ENCODE measurements at places on chromosomes 4 and X.
A peak's percentile ranks its signal among the peaks of the same experiment; 100 is the strongest.

- no peak for DNase-seq
Measured at GRCh38 chr4:40782876-40783275, 33.1 kb downstream of the NSUN7 start.

GRCh38 chrX:100895365-100896075, 21.4 kb upstream of the NOX1 start:
- peak; percentile 3 for DNase-seq

GRCh38 chr4:2875556-2875955, 31.9 kb downstream of the ADD1 start:
- DNase-seq = no peak

DNA sequence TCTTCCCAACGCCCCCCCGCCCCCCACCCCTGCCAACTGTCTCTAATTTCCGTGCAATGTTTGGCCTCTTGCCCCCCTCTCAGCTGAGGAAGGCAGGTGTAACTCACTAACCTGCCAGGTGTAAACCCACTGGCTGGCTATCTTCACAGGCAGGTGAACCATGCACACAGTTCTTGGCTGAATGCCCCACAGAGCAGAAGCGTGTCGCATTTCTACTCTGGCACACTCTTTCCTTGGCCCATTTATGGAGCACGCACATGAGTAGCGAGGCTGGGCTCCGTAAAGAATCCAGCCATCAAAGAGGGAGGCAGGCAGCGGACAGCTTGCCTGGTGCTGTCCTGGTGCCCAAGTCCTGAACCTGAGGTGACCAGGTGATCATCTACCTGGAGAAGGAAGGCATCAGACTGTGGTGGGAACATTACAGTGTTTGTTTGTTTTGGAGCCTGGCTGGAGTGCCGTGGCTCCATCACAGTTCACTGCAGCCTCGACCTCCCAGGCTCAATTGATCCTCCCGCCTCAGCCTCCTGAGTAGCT, 39.2 kb upstream of the CRMP1 start:
- no peak for DNase-seq

DNA sequence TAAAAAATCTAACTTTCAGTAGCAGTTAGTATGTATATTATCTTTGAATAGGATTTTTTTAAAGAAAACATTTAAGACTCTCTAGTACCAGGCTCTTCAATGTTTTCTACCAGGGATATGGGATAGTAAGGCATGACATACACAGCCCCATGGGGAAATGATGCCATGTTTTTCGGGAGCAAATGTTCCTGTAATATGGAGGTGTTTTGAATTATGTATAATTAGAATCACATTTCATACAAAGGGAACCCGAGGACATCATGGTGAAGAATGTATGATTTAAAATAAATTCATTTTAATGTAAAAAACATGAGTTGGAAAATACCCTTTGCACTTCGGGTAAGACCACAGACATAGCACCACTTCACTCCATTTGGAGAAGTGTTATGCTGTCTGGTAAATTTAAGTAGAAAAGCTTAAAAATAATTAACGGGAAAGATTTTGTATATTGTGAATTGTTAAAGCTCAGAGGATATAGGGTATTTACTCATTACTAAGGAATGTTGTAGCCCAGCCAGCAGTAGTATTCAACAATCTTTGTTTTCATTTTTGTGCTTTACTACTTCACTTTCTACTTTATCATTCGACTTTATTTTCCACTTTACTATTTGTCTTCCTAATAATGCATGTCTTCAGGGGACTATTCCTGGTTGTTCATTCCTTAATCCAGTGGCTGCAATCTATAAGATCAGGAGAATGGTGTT, 2050.7 kb downstream of the ARAP2 start:
- no peak for DNase-seq

DNA sequence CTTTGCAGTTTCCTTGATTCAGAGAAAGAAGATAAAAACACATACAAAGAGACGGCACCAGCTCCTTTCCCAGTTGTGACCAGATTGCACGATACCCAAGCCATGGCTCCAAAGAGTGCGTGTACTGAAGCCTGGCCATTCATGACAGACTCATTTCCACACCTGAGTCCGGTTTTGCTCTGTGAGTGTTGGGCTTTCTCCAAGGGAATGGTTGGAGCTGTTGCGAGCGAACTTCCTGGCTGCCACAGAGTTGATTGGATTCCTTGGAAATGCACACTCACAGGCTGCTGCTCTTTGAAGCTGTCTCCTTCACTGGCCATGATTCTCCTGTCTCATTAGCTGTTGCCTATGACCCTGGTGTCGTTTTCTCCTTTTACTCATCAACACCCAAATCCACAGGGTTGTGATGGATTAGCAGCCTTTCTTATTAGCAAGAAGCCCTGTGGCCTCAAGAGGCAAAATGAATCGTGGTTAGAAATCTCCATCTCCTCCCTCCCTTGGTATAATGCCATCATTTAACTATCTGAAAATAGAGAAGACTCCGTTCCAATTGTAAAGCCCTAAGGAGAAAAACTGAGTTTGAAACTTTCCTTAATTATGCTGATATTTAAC, 43.9 kb upstream of the BBS12 start:
- DNase-seq = no peak

DNA sequence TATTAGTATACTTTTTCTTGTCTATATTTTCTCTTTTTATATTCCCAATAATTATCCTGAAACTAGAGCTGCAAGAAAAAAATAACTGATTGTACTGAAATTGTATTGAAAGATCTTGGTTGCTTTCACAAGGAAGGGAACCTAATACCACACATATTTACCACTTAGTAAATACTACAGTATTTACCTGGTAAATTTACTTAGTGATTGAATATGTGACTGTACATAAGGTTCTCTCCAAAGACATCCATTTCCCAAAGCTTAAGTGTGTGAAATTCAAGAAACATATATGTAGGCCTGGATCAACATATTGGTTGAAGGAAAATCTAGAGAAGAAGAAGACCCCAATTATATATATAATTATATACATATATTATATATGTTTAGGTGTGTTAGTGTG, 1272.7 kb downstream of the C4orf33 start:
- no peak for DNase-seq

DNA sequence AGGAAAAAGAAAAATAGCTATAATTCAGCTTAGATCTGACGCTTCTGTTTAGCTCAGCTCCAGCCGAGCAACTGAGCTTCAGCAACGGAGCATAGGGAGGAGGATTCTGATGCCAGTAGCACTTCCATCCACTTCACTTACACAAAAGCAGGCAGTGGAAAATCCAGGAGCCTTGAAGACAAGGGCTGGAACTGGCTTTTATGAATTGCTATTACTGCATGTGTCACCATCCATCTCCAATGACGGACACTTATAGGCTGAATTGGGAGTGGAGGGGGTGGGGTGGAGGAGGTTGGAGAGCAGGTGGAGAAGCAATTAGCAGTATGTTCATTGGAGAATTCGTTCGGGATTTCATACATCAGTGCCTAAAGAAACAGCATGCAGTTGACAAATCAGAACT, 15.6 kb downstream of the ENOX2 start:
- no peak for DNase-seq

DNA sequence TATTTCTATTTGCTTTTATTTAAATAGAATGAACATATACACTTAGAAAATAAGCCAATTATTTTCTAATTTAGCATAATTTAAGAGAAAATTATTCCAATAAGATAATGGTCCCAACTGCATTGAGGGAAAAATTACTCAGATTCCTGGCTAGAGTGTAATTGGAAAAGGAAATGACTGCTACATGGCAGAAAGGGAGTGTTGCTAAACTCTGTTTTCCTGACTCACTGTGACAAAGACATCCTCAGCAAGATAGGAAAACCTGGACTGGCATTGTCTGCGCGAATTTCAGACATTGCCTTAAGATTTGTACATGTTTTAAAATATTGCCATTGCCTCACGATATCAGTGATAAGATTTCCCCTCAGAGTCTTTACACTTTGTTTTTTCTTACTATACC, 8.2 kb downstream of the TNIP3 start:
- no peak for DNase-seq

DNA sequence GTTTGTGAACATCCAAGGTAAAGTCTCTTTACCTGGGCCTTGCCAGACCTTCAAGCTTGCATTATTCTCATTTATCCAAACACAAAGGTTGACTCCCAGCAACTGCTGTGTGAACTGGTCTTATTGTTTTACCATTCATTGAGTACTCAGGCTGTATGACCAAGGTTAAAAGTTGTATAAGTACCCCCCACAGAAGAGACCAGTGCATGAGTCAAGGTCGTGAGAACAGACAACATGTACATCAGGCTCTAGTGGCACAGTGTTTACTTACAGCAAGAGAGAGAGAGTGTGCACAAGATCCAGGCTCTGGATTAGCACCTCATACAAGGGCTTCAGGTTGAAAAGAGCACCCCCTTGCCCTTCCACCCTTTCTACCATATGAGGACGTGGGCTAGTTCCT, 77.4 kb upstream of the EFNB1 start:
- no peak for DNase-seq

- no peak for DNase-seq
Measured at GRCh38 chr4:18626366-18626765, 604.8 kb upstream of the LCORL start.

DNA sequence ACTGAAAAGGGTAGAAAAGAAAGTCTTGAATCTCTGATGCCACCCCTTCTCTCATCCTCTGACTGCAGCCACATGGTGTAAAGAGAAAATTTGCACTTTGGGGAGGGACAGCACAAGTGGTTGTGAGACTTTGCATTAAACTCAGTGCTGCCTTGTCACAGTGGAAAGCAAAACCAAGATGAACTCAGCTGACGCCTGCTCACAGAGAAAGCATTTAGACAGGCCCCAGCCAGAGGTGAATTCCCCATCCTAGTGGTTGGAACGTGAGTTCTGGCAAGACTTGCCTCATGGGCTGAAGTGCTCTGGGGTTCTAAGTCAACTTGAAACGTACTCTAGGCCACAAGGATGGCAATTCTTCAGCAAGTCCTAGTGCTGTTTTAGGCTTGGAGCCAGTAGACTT, 1101.4 kb downstream of the ADGRL3 start:
- no peak for DNase-seq

DNA sequence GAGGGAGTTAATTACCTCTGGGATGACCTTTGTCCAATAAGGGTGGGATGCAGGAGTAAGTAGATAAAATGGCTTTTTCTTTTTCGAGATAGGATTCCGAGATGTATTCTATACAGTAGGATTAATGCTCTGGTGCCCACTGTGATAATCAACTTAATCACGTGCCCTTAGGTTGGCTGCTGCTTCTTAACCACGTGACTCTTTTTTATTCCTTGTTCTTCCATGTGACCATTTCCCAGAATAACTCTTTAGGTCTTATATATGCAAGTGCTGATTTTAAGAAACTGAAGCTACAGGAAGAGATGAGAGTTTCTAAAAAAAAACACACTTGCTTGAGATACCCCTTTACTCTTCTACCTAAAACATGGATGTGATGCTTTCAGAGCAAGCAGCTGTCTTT, 1628.9 kb downstream of the PCDH7 start:
- DNase-seq = no peak

DNA sequence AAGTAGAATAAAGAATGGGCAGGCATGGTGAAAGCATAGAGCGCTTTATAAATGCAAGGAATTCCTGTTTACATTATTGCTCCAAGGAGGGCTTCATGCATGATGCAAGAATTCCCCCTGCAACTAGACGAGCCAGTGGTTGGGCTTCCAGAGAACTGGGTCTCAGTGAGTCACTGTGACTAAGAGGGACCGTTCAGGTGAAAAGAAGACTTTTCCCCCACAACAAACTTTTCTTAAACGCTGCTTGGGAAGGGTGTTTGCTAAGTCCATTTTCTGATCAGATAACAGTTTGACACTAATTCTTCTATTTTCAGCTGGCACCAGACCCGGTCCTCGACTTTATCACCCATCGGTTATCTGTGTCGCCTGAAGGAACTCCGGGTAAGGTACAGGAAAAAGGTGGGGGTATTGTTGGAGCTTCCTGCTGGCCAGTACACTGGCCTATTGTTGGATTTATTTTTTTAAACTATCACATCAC, 40.1 kb downstream of the LDB2 start:
- DNase-seq = no peak

GRCh38 chr4:87192145-87192919, 28.1 kb downstream of the KLHL8 start:
- no peak for DNase-seq

DNA sequence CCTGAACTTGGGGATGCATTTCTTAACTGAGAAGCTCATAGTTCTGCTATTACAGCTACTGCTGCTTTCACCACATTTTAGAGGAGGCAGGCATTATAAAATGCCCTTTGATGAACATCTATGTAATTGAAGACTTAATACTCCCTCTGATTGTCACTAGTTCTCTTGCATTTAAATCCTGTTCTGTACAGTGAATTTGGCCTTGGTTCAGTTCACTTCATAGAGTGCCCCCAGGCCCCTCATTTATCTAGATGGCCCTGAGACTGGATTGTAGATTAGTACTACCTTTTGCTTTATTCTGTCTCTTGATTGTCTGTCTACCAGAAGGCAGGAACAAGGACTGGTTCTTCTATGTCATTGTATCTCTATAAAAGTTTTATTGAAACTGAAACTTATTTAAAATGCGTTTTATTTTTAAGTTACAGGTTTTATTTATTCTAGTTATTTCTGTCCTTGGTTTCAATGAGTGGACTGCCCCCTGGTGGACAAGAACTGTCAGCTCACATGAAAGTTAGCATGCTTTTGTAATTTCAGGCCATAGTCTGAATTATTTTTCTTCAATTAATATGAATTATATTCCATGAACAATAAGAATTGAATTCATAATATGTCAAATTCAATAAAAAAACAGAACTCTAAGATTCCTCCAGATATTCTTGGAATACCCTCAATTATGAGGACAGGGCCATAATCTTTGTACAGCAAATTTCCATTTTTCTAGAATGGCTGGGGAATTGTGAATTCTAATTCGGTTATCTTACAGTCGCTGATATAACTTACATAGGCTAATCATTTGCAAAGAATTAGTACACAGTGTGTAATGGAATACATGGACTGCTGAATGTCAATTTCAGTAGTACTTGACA, 47.2 kb upstream of the TMEM33 start:
- no peak for DNase-seq

GRCh38 chr4:148069086-148069894, 337.4 kb downstream of the ARHGAP10 start:
- DNase-seq = no peak

- DNase-seq = no peak
Measured at GRCh38 chr4:76515975-76516843, 81.2 kb downstream of the SHROOM3 start.

GRCh38 chr4:154349829-154350228, 141.8 kb downstream of the DCHS2 start:
- DNase-seq = no peak

- no peak for DNase-seq
Measured at GRCh38 chr4:80685214-80685613, 345.3 kb upstream of the BMP3 start.

- no peak for DNase-seq
Measured at GRCh38 chr4:13032936-13033335, 451.2 kb downstream of the RAB28 start.

DNA sequence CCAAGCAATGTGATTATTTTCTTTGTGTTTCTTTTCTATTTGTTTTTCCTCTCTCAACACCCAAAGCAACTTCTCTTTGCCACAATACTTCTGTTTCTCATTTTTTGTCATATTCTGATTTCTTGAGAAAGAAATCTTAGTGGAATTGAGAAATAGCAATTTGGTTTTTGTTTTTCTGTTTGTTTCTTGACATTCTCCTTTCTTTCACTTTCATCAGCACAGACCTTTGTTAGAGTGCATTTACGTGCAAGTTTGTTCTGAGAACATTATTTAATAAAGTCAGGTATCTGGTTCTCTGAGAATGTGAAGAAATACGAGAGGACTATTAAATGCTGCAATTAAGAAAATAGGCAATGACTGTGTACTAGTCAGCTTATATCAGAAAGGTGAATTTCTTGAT, 608.1 kb upstream of the AADAT start:
- no peak for DNase-seq
